ENCODE measurements at places on chromosomes 13 and 19. TPM values are rescaled to one million over a fixed set of nuclear protein-coding genes. Genes with fewer than 3 reads are reported as not detected.

The ASF1B gene
- total RNA-seq = 5.0 TPM

The TUBA3C gene
- total RNA-seq = not detected

The KIR2DL3 gene
- not detected for total RNA-seq

The ZNF665 gene
- total RNA-seq = 6.5 TPM

The IL11 gene
- total RNA-seq = 1.2 TPM

The URAD gene
- not detected for total RNA-seq

The ABCA7 gene
- total RNA-seq = 4.7 TPM

The ZNF443 gene
- total RNA-seq = 5.0 TPM

The JAK3 gene
- total RNA-seq = 3.4 TPM

The KLK15 gene
- total RNA-seq = not detected

The GFY gene
- total RNA-seq = not detected

The MBD3L2B gene
- total RNA-seq = not detected

The TMEM91 gene
- total RNA-seq = 9.5 TPM

The BEST2 gene
- not detected for total RNA-seq

The ZNF730 gene
- total RNA-seq = 2.1 TPM

The CGB1 gene
- total RNA-seq = not detected

The DACT3 gene
- total RNA-seq = 2.6 TPM

The OR7D2 gene
- total RNA-seq = not detected

The MEF2B gene
- total RNA-seq = 0.26 TPM

The INSR gene
- total RNA-seq = 20.9 TPM

The PLEKHA4 gene
- total RNA-seq = 23.1 TPM

The TMC4 gene
- total RNA-seq = not detected

The MIA gene
- 4.6 TPM for total RNA-seq

The LPAR2 gene
- 0.78 TPM for total RNA-seq

The BRME1 gene
- 0.65 TPM for total RNA-seq

The ZNF439 gene
- total RNA-seq = 17.4 TPM

The IGFL3 gene
- not detected for total RNA-seq

The SIRT2 gene
- 41.7 TPM for total RNA-seq

The CYP2S1 gene
- total RNA-seq = not detected

The ATP4A gene
- total RNA-seq = not detected

The CNN1 gene
- total RNA-seq = 1.0 TPM

The PSG3 gene
- total RNA-seq = not detected

The EFNB2 gene
- total RNA-seq = 5.0 TPM

The KLK3 gene
- total RNA-seq = not detected

The DMAC2 gene
- 29.4 TPM for total RNA-seq

The ADPRHL1 gene
- total RNA-seq = 4.2 TPM

The ZNF14 gene
- 7.8 TPM for total RNA-seq

The OSCAR gene
- 0.39 TPM for total RNA-seq

The ELAVL3 gene
- total RNA-seq = not detected

The PCSK4 gene
- total RNA-seq = 1.8 TPM

The RTBDN gene
- total RNA-seq = not detected

The ZNF285 gene
- 4.4 TPM for total RNA-seq

The LGALS4 gene
- not detected for total RNA-seq

The KLK14 gene
- total RNA-seq = not detected

The GNG7 gene
- total RNA-seq = 0.76 TPM

The CEACAM4 gene
- total RNA-seq = not detected
